ENCODE measurements at places on chromosomes 7 and 10.

GRCh38 chr10:43229208-43230061, 37.4 kb downstream of the RASGEF1A start:
- no peak for DNase-seq

GRCh38 chr7:30323006-30323355, 38.6 kb downstream of the ZNRF2 start:
- no peak for DNase-seq

- no peak for DNase-seq
Observed at GRCh38 chr7:746155-747061, 19.3 kb upstream of the PRKAR1B start.

- no peak for DNase-seq
Observed at GRCh38 chr7:82286798-82287140, 156.8 kb downstream of the CACNA2D1 start.

DNA sequence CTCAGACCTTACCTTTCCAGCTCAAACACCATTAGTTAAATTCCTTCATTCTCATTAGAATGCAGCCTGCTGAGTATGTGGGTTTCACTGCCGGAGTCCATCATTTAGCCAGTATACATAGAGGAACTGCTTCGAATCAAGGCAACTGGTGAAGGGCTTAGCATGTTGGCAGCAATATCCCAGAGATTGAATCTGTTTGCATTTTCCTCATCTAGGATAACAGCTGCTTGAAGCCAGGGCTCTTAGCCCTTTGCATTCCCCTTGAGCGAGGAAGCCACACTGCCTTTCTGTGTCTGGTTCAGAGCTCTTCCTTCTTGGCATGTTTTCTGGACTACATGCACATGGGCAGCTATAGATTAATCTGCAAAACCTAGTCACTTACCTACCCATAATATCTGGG, 14.7 kb downstream of the NODAL start:
- no peak for DNase-seq

DNA sequence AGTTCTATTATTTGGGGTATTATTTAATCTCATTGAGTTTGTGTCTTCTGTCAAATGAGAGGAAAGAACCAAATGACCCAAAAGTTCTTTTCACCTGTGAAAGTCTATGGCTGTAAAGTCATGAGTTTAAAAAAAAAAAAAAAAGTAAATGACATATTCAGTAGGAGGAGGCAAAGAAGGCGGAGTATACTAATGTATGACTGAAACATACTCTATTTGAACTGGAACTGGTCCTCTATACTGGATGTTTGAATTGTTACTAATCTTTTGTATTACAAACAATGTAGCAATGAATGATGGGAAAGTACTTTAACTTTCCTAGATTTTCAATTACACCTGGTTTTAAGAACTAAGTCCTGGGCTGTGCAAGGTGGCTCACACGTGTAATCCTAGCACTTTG, 24.9 kb upstream of the GSAP start:
- DNase-seq = no peak

DNA sequence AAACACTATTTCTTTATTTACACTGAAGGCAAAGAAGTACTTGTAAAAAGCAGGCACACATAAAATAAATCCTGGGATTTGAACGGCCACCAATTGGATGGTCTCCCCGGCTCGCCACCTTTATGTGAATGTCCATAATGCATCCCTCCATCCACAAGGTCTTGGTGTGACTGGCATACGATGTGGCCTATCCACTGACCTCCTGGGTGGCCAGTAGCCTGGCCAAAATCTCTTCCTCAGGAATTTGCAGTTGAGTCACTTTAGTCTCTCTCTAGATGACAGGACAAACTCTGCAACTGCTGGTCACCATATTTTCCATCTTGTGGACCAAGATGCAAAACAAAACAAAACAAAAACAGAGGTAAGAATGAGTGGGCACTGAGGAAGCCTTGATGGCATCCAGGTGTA, 39.1 kb downstream of the CDK1 start:
- DNase-seq = no peak

GRCh38 chr10:129927351-129928120, 36.5 kb downstream of the EBF3 start:
- DNase-seq = no peak

GRCh38 chr10:122252805-122253204, 18.3 kb upstream of the BTBD16 start:
- DNase-seq = no peak

GRCh38 chr7:138396251-138397070, 63.6 kb upstream of the TRIM24 start:
- DNase-seq = no peak

DNA sequence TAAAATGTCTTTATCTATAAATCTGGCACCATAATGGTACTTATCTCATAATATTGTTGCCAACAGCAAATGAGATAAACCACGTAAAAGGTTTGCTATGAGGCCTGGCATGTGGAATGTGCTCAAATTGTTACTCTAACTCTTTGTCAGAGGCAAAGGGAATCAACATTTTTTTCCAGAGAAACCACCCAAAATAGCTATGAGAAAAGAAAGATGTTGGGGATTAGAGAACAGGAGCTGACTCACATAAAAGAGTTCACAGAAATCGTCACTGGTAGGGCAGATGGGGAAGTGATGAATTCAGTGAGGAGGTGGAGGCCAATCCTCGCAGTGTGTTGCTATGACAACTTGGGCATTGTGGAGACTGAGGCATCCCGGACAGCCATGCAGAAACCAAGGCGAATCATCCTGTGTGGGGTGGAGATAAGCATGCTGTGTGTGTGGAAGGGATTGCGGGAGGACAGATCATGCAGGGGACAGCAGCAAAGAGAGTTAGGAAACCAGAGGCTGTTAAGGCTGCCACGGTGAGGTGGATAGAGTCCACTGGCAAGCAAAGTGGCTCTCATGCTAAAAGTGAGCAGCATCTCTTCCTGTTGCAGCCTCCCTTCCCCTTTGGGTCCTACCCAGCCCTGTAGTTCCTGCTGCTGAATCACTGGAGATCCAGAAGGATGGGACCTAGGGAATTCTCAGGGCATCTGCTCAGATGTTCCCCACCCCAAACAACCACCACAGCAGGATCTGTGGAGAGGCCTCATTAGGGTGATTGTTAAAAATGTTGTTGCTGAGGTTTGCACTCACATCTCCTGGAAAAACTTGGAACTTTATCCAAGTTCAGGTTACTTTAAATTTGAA, 103.9 kb downstream of the CUBN start:
- DNase-seq = no peak

DNA sequence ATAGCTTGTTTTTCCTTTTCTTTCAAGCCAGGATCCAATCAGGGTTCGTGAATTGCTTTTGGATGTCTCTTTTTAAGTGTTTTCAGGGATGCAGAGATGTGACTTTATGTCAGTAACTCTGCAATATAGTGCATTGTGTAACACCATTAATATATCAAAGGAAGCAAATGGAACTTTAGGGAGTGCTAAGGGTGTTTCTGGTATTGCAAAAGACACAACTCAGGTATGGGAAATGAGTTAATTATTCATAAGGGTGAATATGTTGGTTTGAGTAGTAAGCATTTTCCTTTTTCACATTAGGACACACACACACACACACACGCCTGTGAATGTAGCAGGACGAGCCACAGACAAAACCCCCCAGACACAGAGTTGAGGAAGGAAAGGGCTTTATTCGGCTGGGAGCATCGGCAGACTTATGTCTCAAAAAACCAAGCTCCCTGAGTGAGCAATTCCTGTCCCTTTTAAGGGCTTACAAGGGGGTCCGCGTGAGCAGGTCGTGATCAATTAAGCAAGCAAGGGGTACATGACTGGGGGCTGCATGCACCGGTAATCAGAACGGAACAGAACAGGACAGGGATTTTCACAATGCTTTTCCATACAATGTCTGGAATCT, 31.8 kb upstream of the GSDME start:
- no peak for DNase-seq

- DNase-seq = no peak
Observed at GRCh38 chr7:15682111-15682510, 4.4 kb downstream of the MEOX2 start.

- no peak for DNase-seq
Observed at GRCh38 chr10:63068246-63068645, 64.9 kb upstream of the NRBF2 start.

DNA sequence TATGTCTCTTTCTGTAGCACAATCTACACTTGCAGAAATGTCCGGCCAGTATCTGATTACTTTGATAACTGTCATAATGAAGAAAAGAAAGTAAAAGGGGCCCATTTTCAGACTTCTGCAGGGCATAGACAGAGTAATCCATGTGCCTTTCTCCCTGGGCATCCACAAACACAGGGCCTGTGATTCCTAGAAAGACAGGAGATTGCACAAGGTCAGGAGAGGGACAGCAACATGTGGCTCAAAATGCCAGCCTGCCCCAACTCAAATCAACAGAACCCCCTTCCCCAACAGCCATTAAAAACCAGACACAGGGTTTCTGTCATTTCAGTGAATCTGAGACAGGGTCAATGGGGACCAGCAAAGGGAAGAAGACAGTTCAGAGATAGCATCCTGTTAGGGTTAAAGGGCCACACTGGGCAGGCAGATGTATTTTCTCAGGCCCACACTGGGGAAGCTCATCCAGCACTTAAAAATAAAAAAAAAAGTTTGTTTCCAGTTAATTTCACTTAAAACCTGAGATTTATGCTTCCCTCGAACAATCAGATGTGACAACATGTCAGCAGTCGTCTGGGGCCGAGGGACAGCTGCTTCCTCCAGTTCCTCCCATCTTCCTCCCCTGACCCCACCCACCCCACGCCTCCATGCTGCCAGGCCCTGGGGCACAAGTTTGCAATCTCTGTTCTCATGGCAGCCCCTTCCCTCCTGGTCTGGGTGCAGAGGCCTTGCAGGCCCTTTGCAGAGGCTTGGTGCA, 30.7 kb upstream of the ACSL5 start:
- no peak for DNase-seq

- DNase-seq = no peak
Observed at GRCh38 chr7:134403062-134403461, 55.8 kb downstream of the AKR1B1 start.

DNA sequence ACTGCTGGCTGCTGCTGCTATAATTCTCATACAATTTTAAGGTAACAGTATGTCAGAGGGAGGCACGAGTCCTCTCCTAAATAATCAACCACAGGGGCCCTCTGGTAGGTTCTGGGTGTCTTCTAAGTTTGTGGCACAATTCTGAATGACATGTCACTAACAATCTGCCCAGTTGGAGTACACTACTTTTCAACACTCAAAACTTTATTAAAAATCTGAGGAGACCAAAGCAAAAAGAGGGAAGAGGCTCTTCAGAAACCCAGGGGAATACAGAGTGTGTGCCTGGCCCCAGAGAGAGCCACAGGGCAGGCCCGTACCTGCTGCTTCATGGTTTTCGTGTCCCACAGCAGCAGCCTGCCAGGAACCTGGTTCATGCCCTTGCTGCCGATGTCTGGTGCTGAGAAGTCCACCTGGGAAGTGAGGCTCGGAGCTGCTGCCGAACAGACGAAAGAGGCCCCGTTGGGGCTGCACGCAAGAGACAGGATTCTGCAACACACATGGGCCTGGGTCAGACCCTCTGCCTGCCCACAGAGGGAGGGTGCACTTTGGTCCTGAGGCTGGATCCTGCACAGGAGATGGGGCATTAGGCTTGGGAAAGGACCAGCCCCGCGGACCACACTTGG, 18.3 kb downstream of the WDR91 start:
- no peak for DNase-seq

GRCh38 chr7:30706316-30706715, 24.1 kb upstream of the CRHR2 start:
- no peak for DNase-seq

GRCh38 chr10:44015702-44016500, 367.2 kb upstream of the ZNF32 start:
- DNase-seq = no peak

DNA sequence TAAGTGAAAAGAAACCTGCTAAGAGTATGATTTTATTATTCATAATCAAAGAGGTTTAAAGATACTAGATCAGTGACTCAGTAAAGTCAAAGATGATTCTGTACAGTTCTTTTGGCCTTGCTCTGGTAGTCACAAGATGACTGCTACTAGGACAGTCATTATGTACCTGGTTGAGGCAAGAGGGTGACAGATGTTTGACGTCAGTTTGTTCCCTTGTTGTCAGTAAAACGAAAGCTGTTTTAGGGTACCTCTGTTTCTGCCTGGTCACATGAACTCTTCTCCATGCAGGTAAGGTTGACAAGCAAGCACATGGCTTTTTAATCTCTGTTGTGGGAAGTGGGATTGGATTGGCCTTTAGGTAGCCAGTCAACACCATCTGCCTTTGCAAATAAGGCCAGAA, 308.0 kb downstream of the EXOC4 start:
- DNase-seq = no peak

DNA sequence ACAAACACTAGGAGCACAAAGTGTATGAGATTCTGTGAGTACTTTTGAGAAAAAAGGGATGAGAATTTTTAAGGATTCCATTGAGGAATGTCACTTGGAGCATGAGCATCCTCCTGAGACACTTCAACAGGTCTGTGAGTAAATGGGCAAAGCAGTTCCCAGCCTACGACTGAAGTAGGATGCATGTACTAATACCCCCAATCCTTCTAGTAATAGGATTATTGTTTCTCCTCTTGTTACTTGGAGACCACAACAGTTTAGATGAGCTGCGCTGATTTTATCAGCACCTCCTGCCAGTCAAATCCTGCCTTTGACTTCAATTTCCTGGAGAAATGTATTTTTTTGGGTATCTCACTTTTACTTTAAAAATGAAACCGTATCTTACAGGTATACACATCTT, 820 bp downstream of the BBS9 start:
- DNase-seq = no peak

DNA sequence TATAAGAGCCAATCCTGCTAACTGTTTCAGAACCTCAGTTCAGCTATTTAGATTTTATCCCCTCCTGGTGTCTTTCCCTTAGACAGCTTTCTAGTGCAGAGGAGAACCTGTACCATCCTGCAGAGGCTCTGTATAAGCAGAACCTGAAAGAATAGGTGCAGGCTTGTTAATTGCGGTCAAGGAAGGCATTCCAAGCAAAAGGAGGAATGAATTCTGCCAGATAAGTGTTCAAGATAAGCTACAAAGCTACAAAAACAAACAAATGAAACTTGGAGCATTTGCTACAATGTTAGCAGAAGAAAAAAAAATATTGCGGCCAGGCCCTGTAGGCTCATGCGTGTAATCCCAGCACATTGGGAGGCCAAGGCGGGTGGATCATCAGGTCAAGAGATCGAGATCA, 32.6 kb upstream of the AGMO start:
- DNase-seq = no peak
